NCI-H1092 treated with DMSO at 0.1 percent for 48 hours (cell line): ENCODE measurements at places on chromosomes 16 and 17.

- no peak for DNase-seq
These were observed 1.2 kb downstream of the GFAP start for GRCh38 chr17:44914148-44914547.

DNA sequence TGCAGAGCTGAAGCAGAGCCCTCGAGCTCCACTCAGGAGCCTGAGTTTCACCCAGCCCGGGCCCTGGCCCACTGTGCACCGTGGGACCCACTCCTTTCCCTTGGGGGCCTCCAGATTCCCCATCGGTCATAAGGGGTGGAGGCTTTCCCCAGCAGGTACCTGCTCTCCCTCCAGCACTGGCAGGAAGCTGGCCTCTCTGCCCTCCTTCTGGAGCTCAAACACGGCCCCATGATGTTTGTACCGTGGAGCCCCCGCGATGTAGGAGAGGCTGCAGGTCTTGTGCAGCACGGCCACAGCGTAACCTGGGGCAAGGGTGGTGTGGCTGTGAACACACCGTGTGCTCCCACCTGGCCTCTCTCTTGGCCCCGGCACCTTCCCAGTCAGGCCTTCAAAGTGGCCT lies 29.9 kb downstream of the HASPIN start:
- DNase-seq, result no peak

DNA sequence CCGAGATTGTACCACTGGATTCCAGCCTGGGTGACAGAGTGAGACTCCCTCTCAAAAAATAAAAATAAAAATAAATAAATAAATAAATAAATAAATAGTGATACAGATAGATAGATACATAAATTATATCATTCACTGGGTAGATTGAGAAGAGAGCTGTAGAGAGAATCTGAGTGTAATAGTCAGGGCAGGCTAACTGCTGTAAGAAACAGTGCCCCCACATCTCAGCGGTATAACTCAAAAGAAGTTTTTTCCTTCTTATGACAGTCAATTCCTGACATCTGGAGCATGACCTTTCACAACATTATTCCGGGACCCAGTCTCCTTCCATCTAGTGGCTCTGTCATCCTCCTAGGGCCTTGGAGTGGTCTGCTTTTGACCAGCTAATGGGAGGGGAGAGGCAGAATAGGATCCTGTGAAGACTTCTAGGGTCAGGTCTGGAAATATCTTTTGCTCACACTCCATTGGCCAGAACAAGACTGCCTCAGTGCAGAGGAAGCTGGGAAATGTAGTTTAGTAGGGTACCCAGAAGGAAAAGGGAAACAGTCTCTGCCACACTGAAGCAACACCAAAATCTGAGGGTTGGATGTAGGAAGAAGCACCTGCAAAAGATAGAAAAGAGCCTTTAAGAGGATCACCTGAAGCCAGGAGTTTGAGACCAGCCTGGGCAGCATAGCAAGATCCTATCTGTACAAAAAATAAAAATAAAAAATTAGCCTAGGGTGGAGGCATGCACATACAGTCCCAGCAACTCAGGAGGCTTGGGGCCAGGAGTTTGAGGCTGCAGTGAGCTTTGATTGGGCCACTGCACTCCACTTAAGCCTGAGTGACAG lies 3.0 kb upstream of the QPRT start:
- DNase-seq, result no peak

DNA sequence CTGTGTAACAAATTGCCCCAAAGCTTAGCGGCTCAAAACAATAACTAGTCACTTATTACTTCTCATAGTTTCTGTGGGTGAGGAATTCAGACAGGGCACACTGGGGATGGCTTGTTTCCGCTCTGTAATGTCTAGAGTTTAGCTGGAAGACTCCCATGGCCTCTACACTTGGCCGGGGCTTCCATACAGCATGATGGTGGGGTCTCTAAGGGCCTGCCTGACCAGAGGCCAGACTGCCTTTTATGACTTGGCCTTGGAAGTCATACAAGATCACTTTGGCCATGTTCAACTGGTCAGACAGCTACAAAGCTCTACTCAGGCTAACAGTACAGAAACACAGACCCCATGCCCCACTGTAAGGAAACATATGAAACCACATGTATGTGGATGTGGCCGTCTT lies 8.2 kb downstream of the GLP2R start:
- DNase-seq, result no peak

DNA sequence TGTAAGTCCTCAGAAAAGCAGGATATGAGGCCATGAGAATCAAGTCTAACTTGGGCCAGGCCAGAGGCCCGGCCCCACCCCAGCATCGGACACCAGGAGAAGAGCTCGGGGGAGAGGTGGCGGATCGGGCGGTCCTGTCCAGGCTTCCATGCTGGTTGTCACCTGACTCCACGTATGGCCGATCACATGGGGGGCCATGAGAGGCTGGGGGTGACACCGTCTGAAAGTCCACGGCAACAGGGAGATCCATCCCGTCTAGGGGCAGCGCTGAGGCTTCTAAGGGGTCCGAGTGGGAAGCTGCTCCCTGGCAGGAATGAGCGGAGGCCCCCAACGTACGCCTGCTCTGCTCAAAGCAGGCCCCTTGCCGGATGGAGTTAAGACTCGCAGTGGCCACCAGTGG lies 25.8 kb downstream of the ENGASE start:
- no peak for DNase-seq

- no peak for DNase-seq
These were observed 15.9 kb downstream of the LLGL1 start for GRCh38 chr17:18241229-18241871.

- DNase-seq, result no peak
These were observed 2.3 kb upstream of the CBX4 start for GRCh38 chr17:79841369-79842135.

- no peak for DNase-seq
These were observed 8.3 kb downstream of the ABAT start for GRCh38 chr16:8682551-8683259.

DNA sequence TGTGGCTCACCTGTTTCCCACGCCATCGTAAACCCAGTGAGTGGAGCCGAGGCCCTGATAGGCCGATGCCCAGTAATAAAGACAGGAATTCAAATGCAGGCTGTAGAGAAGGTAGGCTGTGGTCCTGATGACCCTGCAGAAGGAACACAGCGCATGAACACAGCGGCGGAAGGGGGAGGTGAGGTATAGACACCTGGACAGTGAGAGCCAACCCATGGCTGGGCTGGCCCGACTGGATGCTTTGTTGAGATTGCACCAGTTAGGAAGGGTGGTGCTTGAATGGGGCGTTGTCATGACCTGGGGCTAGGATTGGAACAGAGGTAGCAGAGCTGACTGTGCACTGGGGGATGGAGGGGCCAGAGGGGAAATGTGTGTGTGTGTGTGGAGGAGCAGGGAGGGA lies 59.2 kb downstream of the CNGB1 start:
- DNase-seq, result no peak

GRCh38 chr17:1002412-1002753 lies 5.5 kb downstream of the TIMM22 start:
- DNase-seq, result no peak

- DNase-seq, result no peak
These were observed 106.3 kb upstream of the HSBP1 start for GRCh38 chr16:83701494-83701893.

- DNase-seq, result no peak
These were observed 66.4 kb downstream of the CYB5B start for GRCh38 chr16:69490707-69491324.

DNA sequence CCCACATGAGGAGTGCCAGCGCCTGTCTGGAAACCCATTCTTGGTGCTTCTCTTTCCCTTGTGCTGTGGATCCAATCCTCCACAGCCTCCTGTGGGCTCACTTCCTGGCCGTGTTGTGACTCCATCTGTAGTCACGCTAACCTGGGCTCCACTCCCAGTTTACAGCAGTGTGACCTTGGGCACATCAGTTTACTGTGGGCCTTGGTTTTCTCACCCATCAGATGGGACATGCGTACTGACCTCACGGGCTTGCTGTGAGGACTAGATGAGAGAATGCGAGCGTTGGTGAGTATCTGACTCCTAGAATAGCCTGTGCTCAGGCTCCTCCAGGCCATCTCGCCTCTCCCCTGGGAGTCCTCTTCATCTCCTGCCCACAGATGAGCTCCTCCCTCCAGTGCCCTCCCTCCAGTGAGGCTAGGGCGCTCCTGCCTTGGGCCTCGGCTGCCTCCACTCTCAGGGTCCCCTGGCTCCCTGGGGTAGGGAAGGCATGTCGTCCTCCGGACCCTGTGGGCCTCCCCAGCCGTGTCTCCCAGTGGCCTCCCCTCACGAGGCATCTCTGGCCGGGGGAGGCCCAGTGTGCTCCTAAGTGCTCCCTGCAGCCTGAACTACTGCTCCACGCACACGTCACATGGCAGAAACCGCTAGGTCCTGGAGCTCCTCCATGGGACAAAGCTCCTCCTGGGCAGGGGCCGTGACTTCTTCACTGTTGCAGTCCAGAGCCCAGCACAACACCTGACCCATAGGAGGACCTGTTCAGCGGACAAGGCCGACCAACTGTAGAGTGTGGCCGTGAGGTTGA lies 5.2 kb upstream of the FOXJ1 start:
- no peak for DNase-seq

GRCh38 chr17:57636274-57636673 lies 108.8 kb downstream of the CCDC182 start:
- DNase-seq, result no peak

GRCh38 chr16:9541723-9542122 lies 450.3 kb downstream of the HAPSTR1 start:
- no peak for DNase-seq

DNA sequence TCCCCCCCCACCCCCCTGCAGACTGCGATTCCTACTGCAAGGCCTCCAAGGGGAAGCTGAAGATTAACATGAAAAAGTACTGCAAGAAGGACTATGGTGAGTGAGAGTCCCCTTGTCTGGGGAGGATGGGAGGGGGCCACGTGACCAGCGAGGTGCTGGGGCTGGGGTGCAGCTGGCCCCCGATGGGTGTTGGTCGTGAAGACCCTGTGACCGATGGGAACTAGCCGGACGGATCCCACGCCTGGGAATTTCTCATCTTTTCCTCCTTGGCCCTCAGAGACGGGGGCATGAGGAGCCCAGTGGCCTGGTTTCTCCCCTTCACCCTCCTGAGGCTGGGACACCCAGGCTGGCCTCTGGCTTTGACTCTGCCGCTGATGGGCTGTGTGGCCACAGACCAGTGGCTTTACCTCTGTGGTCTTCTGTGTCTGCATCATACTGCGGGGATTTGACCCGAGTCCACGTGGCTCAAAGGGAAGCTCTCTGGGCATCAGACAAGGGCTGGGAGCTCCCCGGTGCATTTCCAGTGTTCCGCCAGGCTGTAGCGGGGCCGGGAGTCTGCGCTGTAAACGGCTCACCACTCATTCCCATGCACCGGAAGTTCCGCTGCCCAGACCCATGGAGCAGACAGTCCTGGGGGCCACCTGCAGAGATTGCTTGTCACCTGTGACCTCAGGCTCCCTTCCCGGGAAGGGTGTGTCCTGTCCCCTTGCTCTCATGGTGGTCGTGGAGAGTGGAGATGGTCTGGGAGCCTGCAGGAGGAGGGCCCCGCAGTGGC lies 200.0 kb downstream of the NTN1 start:
- DNase-seq, result no peak

GRCh38 chr17:42392692-42393415 lies 4.6 kb upstream of the STAT3 start:
- DNase-seq, result no peak

GRCh38 chr17:15480204-15480603 lies 12.8 kb upstream of the CDRT4 start:
- DNase-seq, result no peak

DNA sequence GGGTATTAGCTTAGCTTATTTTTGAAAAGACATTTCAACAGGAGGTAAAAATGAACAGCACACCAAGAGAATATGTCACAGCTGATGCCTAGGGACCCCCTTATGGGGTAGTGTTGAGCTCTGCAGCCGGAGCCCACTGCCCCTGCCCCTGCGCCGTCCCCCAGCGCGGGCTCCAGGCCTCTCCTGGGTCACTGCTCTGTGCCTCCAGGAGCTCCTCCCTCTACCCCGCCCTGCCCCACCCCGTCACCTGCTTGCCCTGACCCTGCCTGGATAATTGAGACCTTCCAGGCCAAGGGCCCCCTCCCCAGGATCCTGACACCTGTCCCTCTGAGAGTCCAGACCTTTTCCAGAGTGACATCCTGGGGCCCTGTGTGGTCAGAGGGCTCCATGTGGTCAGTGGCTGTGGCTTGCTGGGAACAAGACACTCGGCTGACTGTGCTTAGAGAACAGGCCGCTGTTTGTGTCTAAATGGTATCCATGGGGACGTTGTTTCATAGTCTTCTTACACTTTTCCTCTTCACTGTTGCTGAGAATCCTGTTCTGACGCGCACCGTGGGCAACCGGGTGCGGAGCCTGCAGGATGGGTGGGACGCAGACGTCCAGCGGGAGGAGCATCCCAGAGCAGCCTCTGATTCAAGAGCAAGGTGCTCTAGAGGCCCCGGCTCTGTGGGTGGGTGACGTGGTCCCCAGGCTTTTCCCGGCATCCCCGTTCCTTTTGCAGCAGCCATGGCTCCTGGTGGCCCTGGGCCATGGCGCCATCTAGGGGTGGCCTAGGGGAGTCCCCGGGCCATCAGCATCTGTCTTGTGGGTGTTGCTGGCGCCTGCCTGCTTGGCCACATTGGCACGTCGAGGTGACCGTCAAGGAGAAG lies 20.0 kb upstream of the WFIKKN1 start:
- no peak for DNase-seq

DNA sequence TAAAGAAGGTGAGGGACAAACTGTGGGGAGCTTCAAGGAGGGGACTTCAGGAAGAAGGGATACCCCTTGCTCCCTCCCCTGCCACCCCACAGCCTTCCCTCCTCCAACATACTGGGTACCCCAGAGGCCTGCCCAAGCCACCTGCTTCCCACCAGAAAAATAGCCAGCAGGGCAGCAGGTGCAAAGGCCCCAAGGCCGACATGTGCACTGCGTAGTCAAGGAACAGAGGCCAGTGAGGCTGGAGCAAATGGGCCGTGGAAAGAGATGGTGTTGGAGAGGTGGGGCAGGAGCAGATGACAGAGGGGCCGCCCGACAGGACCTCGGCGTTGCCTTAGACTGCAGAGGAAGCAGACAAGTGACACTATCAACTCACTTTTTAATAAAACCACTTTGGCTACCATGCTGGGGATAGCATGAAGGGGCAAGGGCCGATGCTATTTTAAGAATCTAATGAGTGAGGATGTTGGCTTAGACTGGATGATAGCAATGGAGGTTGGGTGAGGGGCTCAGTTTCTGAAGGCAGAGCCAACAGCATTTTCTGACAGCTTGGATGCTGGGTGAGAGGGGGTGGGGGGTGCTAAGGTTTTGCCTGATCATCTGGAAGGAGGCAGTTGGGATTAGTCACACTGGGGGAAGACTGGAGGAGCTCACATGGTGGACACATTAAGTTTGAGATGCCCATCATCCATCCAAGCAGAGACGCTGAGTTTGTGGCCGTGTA lies 72.8 kb upstream of the TOB1 start:
- no peak for DNase-seq

DNA sequence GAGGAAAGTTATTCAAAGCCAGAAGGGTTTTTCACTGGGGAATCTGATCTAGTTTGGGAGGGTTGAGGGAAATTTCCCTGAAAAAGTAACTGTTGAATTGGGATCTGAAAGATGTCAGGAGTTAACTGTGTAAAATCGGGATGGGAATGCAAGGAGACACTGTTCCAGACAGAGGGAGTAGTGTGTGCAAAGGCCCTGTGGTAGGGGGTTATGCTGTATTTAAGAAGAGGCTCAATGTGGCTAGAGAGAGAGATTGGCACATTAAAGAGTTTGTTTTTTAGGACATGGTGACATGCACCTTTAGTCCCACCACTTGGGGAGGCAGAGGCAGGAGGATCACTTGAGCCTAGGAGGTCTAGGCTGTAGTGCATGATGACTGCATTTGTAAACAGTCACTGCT lies 16.9 kb downstream of the CDH3 start:
- DNase-seq, result no peak

GRCh38 chr17:72989074-72989610 lies 103.3 kb downstream of the SLC39A11 start:
- no peak for DNase-seq

- no peak for DNase-seq
These were observed 39.7 kb downstream of the ERCC4 start for GRCh38 chr16:13959626-13960025.
